ENCODE measurements at places on chromosomes 2 and 18.

- DNase-seq: no peak
Measured at GRCh38 chr2:120700659-120701058, 35.0 kb upstream of the GLI2 start.

DNA sequence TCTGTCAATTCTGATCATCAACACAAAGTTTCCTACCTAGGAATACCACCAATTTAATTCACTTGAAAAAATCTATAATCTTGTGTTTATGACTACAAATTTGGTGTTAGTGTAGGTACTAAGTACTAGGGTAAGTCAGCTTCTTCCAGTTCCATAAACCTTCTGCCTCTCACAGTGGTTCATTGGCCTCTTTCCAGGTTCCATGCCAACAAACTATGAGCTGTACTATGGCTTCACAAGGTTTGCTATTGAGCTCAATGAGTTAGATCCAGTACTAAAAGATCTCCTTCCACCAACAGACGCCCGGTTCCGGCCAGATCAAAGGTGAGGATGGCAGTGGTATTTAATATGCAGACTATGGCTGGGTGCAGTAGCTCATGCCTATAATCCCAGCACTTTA, 58.8 kb downstream of the PRKRA start:
- DNase-seq: no peak

GRCh38 chr2:48768669-48769068, 13.1 kb upstream of the LHCGR start:
- peak; percentile 65 for DNase-seq

DNA sequence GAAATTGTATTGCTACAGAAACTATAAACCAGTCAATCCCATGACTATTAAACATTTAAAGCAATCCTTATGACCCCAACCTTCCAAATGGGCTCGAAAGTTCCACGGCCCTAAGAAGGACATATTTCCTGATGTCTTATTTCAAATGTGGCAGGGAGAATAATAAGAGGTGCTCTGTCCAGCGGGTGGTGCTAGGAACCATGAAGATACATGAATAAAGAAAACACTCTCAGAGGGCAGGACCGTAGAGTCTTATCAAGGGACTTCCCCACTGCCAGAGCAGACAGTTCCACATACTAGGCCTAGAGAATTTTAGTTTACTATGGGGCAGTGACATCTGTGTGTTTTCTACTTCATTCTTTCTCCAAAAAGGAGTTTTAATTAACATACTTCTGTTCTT, 187.1 kb upstream of the PIK3C3 start:
- peak; percentile 48 for DNase-seq

GRCh38 chr18:42801706-42802105, 313.8 kb downstream of the RIT2 start:
- DNase-seq: no peak

All from COLO829 (cell line).